ENCODE measurements at places on chromosomes 16 and 17.

- DNase-seq = no peak
Measured at GRCh38 chr17:76696763-76697701, 13.7 kb downstream of the MXRA7 start.

DNA sequence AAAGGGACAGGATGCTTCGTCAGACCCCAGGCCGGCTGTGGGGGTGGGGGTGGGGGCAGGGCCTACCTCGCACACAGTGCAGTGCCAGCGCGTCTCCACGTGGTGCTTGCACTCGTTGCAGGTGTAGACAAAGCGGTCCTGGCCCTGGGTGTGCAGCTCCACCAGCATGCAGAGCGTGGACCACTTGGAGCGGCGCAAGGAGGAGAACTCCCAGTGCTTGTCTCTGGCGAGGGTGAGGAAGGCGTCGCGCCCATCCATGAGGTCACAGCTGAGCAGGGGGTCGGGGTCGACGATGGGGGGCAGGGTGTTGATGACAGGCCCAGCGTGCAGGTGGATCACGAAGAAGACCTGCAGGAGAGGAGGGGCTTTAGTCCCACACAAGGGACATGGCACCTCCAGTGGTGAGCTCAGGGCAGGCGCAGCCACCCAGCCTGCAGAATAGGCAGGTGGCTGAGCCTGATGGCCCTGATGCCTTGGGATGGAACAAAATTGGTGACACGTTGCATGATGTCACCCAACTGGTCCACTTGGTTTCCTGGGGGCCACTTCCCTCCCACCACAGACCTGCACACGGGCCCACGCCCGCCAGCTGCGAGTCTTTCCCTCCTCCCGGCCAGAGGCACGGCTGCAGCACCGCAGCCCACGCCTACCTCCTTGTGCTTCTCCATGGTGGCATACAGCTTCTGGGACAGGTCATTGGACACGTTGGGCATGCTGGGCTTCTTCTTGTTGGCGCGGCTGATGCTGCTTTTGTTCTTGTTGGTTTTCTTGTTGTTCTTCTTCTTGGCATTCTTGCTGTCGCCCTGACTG, 14.0 kb upstream of the TRAP1 start:
- no peak for DNase-seq

- no peak for DNase-seq
Measured at GRCh38 chr17:79633993-79634813, 23.4 kb upstream of the RBFOX3 start.

DNA sequence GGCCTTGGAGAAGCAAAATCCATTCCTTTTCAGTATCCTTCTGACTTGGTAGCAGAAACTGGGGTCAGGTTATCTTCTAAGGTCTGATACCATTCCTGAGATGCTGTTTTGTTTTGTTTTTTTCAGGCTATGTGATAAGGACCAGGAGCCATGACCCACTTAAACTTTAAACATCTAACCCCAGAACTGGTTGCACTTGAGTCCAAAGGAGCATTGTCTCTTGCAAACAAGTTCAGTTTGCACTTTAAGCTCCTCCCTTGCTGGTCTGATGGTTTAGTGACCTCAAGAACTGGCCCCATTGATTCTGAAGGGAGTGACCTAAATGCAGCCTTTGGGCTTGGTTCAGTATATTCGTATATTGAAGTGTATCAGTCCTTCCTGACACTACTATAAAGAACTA, 75.2 kb downstream of the ERCC4 start:
- DNase-seq = no peak

GRCh38 chr17:9002606-9003354, 18.5 kb upstream of the NTN1 start:
- DNase-seq = no peak

DNA sequence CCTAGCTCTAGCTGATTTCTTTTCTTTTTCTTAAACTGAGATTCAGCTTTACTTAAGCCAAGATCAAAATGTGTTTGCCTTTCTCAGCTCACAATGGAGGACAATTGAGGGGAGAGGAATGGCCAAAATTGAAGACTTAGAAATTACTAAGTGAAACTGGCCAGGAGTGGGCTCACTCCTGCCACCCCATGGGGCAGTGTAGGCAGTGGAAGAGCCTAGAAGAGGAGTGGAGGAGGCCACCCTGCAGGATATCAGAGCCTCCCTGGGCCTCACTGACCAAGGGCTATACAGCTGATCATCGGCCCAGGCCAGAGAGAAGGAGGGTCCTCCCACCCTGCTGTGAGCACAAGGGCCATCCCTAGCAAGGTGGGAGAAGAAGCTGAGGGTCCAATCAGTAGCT, 119.8 kb downstream of the CCT6B start:
- no peak for DNase-seq

DNA sequence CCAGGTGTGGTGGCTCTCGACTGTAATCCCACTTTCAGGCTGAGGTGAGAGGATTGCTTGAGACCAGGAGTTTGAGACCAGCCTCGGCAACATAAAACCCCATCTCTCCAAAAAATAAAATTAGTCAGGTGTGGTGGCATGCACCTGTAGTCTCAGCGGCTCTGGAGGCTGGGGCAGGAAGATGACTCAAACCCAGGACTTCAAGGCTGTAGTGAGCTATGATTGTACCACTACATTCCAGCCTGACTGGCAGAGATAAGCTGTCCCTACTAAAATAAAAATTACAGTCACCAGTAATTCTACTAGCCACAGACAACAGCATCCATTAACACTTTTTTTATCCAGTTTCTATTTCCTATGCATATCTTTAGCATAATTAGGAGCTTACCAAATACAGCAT, 176.3 kb downstream of the CPPED1 start:
- no peak for DNase-seq

GRCh38 chr16:12339686-12340085, 363.2 kb downstream of the SNX29 start:
- DNase-seq = no peak

- DNase-seq = no peak
Measured at GRCh38 chr17:81520021-81520901, 7.7 kb upstream of the ACTG1 start.

DNA sequence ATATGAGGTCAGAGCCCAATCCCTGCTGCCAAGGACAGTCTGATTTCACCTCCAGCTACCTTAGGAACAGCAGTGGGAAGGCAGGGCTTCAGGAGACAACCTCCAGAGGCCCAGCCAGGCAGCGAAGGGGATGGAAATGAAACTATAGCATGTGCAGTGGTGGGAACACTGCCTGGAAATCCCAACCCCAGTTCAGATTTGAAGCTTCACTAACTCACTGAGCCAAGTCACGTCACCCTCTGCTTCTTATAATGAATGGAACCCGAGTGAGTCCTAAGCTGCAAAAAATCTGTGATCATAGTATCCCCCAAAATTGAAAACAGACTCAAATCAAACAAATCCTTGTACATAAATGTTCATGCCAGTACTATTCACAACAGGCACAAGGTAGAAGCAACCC, 36.0 kb upstream of the SLC39A11 start:
- DNase-seq = no peak
